Ammon's horn (tissue), 1 donor: ENCODE measurements at places on chromosomes 3 and 15.
A peak's percentile ranks its signal among the peaks of the same experiment; 100 is the strongest.

DNA sequence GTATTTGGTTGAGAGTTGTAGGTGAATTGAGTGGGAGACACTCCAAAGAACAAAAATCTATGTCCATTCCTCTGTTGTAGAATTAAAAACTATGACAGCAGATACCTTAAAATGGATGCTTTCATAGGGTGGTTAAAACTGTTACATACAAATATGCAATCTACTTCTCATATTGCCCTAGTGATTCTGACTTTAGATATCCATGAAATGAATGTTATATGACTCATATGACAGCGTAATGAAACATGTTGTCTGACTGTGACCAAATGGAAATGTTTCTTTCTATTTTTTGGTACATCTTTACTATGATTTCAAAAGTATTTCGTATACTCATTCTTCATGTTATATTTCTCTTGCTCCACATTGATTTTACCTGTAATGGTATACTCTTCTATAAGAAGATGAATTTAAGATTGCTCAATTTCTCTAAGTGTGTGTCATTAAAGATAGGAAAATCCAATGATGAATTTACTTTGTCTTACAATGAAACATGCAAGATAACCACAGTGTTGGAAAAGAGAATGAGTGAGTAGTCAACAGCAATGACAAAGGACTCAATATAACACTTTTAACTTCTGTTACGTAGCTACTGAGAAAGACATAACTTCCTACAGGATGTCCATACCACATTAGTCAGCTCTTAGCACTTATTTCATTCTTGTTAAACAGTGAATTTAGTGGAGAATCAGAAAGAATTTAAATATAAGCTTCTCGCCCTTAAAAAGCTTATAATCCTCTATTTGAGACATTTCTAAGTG, 79.3 kb upstream of the LSAMP start:
- DNase-seq: no peak

DNA sequence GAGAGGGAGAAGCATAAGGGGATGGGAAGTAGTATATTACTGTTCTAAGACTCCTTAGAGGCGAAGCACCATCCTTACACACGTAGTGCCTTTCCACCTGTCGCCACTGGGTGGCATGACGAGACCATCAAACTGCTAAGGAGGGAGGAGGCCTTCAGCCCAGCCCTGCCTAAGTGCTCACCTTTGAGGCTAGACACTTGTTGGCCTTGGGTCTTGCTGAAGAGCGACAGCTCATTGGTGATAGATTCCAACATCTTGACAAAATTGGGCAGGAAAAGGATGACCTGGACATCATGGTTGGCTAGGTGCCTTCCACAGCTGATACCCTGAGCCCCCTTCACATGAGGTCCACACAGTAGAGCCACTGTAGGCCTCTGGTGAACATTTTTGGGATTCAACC, 19.6 kb downstream of the CLK3 start:
- DNase-seq: peak; percentile 84

- DNase-seq: no peak
Measured at GRCh38 chr3:111473550-111473949, 68.4 kb upstream of the CD96 start.

- peak; percentile 4 for DNase-seq
Measured at GRCh38 chr15:46344115-46344724, 709.4 kb downstream of the SQOR start.

- DNase-seq: no peak
Measured at GRCh38 chr3:179796421-179796820, 143.6 kb downstream of the USP13 start.

DNA sequence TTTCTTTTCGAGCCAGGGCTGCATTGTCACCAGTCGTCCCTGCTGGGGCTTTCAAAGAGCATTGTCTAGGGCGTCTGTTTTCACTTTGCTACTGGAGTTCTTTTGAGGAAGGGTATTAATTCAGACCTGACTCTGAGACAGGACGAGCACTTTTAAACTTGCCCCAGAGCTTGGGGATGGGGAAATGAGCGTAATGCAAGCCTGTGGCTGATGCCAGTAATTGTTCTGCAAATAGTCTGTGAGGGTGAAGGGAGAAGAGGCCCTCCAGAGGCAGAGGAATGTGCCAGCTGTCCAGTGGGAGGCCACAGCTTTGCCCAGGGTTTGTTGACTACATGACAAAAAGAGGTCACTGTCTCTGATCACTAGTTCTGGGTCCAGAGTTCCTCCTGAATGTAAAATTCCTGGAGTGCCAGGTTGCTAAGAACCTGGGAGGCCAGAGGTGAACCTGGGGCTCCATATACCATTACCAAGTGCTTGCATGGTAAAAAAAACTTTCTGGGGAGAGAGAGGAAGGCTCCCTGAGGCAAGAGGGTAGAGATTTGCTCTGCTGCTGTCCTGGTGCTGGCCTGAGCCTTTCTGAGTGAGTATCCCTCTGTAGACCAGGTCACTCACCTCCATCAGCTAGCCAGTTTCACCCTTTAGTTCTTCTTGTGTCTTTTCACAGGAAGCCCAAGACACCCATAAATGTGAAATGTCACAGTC, 14.8 kb downstream of the EEFSEC start:
- DNase-seq: no peak

DNA sequence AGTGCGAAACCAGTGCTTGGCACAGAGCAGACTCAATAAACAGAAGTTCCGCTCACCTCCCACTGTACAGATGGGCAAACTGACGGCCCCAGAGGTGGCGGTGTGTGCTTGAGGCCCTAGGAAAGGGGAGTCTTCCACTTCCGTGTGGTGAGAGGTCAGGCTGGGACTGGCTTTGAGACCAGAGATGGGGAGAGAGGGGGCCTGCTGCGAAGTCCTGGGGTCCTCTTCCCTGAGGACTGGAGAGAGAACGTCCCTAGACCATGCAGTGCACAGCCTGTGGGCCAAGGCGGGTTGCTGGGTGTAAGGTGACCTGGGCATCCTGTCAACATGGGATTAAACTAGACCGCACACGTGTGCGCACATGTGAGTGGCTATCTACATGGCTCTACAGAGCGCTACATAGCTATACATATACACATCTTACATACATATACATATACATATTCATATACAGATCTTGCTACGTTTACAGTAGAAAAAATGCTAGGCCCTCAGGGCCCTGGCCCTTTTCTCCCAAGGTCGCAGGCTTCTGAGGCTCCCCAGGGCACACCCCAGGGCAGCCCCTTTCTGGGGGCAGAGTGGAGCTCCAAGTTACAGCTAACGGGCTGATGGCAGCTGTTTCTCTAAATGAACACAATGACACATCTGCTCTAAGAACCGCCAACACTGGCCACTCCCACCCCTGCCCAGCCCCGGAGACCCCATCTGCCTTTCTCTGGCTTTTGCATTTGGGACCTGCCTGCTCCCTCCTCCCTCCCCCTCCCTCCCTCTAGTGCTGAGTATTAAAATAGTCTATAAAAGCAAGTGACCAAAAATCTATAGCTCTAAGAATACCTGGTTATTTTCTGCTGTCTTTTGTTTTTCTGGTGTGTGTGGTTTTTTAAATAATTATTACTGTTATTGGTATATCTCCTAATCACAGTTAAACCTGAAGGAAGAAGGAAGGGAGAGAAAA, 47.0 kb downstream of the HCN4 start:
- DNase-seq: no peak

- no peak for DNase-seq
Measured at GRCh38 chr15:70517194-70517590, 246.2 kb downstream of the UACA start.

DNA sequence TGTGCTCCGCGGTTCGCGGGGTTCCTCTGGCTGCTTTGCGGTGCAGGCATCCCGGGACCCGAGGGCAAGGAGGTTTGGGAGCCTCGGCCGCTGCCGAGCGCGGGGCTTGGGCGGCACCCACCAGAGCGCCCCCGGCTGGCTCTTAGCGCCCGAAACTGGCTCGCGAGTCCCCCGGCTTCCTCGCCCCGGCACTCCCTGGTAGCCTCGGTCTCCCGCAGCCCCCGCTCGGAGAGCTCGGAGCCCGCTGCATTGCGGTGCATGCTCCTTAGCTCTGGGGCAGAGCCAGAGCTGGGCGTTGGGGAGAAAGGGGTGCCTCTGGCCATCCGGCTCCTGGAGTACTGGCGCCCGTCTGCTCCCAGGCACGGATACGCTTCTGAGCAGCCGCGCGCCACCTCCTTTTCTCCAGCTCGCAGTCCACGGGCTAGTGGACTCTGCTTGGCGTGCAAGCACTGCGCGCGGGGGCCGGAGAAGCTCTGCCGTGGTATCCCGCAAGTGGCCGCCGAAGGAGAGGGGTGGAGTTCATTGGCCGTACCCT, 753 bp downstream of the EPHB1 start:
- no peak for DNase-seq

DNA sequence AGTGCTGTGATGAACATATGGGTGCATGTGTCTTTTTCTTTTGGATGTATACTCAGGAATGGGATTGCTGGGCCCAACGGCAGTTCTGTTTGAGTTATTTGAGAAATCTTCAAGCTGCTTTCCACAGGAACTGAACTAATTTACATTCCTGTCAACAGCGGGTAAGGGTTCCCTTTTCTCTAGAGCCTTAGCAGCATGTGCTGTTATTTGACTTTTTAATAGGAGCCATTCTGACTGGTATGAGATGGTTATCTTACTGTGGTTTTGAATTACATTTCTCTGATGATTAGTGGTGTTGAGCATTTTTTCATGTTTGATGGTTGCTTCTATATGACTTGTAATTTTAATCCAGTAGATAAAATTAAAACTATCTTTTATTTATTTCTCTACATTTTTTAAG, 1168.6 kb upstream of the ALCAM start:
- DNase-seq: no peak

- no peak for DNase-seq
Measured at GRCh38 chr3:128461731-128462130, 5.0 kb downstream of the DNAJB8 start.

DNA sequence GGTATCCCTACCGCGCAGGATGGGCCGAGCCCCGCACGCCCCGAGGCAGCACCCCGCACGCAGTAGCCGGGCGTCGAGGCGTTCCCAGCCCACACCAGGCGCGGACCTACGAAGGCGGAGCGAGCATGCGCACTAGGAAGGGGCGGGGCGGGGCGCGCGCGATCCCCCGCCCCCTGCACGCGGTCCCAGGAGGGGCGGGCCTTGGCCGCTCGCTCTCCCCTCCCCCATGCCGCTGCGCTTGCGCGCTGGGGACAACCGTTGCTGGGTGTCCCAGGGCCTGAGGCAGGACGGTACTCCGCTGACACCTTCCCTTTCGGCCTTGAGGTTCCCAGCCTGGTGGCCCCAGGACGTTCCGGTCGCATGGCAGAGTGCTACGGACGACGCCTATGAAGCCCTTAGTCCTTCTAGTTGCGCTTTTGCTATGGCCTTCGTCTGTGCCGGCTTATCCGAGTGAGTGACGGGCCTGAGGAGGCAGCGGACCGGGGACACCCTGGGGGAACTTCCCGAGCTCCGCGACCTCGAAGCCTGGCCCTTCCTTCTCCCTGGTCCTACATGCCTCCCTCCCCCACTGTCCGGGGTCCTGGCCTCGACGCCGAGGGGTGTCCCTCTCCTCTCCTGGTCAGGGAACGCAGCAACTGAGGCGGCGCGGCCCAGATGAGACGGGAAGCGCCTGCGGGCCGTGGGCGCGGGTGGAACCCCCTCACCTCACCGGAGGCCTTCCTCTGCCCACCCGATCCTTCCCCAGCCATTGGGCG, at the start of gene SPESP1:
Gene SPESP1 (plus strand): TSS at position 258 of the 755 bp plus-strand sequence. CDS start 129 bp downstream, at position 387.
- peak; percentile 4 for DNase-seq

DNA sequence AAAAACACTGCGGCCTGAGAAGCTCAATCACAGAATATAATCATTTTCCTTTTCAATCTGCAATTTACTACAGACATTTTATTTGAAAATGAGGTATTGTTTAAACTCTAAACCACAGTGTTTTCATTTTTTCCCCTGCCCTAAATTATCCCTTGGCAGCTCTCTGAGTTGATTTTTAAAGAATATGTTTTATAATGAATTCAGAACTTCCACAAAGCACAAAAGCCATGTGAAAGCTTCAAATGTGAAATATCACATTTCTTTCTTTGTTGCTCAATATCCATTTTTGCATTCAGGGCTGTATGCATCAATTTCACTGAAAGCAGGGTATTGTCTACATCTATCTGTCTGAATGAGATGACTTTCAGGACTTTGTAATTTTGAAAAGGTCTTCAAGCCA, 813.6 kb upstream of the ALCAM start:
- no peak for DNase-seq

DNA sequence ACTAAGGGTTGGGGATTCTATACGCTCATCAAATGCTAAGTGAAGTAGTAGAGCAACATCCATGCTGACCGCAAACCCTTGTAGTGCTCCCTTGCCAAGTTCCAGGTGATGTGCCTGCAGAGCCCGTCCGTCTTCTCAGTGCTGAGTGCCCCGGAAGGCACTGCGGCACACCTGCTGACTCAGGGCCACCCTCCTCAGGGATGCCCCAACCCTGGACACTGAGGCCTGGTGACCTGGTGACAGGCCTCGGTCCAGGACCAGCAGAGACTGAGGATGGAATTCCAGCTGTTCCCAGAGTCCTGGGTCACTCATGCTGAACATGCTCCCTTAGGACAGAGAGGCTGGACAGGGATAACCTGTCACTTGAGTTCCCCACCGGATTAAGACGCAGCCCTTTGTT, 422.5 kb downstream of the OCA2 start:
- DNase-seq: no peak

GRCh38 chr15:69954666-69955065, 143.1 kb downstream of the TLE3 start:
- DNase-seq: no peak

DNA sequence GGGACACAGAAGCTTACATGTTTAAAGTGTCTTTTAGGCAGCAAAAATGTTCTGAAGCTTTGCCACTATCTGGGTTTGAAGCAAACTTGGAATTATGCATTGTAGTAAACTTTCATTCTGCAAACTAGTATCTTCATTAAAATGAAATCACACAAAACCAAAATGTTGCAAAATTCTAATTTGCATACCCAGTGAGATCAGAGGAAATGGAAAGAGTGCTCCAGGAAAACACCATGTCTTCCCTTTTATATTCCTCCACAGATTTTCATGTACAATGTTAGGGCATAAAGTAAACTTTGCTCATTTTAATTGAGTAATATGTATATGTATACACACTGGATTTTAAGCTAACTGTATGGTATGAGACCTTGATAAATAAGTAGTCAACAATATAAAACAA, 23.9 kb downstream of the ANO10 start:
- no peak for DNase-seq

GRCh38 chr15:38058596-38059075, 124.2 kb downstream of the TMCO5A start:
- DNase-seq: no peak

GRCh38 chr15:36218991-36219390, 360.4 kb upstream of the CDIN1 start:
- DNase-seq: no peak

DNA sequence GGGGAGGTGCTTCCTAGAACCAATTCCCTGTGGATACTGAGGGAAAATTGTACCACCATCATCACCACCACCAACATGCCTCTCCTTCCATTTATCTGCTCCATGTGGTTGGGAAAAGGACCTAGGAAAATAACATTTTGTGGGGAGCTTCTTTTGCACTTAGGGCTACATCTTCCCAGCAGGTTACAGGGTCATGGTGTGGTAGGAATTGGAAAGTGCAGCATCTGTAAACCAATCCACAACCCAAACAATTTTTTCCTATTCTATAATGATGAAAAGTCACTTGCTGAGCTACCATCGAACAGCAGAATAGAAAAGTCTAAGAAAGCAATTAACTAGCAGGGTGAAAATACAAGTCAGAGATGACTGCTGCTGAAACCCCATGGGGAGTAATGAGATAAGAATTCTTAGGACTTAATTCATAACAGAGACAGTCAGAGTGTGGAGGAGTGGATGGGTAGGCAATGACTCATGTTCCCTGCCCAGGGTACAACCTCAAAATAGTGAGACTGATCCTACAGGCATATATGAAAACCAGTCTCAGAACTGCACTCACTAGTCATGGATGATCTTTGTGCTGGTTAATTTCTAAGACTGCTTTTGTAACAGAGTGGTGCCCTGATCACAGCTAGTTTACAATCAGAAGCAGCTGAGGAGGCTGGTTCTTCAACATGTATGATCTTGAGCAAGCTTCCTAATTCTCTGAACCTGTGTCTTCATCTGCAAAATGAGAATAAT, 38.1 kb upstream of the LEKR1 start:
- DNase-seq: no peak
